AG09319 (cell line): ENCODE measurements at places on chromosomes 6 and 20.

DNA sequence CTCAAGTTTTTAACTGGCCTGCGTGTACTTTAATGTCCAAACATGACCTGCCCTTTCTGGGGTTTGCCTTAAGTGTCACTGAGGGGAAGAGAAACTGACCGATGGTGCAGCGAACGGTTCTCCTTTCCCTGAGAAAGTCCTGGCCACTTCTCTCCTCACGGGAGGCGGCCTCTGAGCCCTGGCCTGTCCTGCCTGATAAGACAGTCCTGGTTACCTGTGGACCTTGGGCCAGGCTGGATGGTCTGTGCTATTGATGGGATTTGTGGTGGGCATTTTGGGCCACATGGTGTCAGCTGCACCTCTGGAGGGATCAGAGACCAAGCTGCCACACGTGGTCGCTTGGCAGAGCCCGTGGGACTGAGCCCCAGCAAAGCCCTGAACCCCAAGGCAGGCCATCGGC lies 11.6 kb upstream of the NTSR1 start:
- DNase-seq: no peak

GRCh38 chr6:125174626-125175025 lies 21.1 kb downstream of the TPD52L1 start:
- DNase-seq: no peak

DNA sequence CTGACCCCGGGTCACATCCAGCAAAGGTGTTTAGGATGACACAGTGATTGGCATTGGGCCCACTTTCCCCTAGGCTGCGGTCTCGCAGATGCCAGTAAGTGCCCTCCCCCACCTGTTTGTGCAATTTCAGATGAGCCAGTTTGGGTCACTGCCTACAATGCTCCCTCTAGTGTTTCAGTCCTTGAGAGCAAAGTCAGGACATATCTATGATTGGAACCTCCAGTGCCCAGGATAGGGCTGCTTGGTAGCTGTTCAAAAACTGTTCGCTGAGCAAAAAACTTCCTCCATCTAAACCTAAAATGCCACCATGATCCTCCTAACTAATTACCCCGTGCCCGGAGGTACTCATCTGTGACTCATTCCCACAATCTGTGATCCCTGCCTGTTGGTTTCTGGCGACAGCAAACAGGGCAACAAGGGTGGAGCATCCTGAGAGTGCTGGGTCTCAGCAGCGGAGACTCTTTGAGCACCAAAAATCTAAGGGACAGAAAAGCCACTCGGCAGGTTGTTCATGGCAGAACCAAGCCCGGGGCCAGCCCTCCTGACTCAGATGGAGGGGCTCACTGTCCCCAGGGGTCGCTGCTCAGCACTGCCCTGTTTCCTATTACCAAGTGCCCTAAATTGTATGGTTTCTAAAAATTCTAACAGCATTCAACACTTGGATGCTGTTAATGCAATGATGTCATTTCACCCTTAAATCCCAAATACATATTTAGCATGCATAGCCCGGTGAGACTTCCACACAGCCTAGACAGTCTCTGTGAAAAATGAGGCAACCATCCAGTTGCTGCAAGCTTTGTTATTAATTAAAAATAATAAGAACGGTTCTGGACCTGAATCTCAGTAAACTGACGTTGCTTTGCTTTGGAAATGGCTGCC lies 5.0 kb downstream of the VSX1 start:
- no peak for DNase-seq

DNA sequence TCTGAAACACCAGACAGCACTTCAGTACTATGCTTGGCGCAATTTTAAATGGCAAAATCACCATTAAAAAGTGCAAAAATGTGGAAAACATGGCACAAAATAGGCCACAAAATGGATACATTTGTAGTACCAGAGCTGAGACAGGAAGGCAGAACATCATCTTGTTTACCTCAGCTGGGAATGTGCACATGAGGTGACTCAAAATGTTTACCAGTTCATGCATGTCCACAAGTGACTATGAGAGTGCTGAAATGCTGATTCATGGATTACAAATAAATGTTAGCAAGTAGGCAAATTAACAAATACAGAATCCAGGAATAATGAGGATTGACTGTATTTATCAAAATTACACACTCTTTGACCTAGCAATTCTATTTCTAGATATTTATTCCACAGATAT lies 201.6 kb downstream of the ISM1 start:
- no peak for DNase-seq

GRCh38 chr20:17618673-17619013 lies 48.8 kb downstream of the DSTN start:
- DNase-seq: no peak

- no peak for DNase-seq
Observed at GRCh38 chr6:41683273-41683522, 44.9 kb downstream of the MDFI start.
